ENCODE measurements at places on chromosomes 2 and 18. TPM values are rescaled to one million over a fixed set of nuclear protein-coding genes. Genes with fewer than 3 reads are reported as not detected.

DNA sequence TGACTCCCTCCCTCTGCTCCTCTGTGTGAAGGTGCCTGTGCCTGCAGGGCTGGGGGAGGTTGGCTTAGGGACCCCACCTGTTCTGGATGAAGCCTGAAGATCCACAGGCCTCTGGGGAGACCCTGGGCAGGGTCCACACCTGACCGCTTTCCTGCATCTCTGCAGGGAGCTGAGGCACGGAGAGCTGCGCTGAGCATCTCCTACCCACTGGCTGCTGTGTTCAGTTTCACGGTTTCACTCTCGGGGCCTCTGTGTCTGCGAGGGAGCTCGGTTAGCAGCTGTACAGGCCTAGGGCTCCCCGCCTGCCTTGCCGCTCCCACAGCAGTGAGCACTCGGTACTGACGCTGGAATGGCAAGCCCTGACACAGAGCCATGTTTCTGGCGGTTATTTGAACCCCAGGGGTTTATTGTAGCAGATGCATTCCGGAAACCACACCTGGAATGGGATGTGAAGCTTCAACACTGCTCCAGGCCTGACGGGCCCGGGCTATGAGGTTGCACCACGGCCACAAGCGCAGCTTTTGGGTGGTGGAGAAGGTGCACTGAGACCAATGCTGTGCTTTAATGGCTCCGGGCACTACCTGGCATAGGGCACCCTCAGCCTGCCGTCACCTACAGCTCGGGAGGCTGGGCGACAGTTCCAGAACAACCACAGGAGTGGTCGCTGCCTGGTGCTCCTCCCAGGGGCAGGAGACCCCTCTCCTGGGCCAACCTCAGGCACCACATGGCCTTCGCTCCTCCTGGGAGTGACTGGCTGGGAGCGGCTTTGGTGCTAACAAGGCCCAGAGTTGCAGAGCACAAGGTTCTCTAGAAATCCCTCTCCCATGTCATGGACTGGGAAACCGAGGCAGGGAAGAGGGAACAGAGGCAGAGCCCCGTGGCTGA is 257.9 kb downstream of the NDUFA10 start:
- DNase-seq, result no peak

DNA sequence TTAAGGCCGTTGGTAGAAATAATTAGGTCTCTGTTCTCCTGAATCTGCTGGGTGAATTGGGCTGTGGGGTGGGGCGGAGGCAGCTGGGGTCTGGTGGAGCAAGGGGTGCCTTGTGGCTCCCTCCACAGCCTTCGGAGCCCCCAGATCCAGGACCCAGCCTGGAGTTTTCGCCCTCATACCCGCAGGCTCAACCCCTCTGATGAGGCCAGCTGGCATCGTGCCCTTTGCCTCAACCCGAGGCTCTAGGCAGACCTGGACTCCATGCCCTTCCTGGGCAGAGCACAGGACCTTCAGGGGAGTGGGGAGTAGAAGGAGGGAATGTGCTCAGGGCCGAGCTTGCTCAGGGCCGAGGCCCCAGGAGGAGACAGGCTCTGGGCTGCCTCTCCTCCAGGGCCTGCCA is 50.3 kb upstream of the SMAD7 start:
- no peak for DNase-seq

GRCh38 chr2:119264781-119265692 is 41.4 kb downstream of the STEAP3 start:
- peak; percentile 55 for DNase-seq

DNA sequence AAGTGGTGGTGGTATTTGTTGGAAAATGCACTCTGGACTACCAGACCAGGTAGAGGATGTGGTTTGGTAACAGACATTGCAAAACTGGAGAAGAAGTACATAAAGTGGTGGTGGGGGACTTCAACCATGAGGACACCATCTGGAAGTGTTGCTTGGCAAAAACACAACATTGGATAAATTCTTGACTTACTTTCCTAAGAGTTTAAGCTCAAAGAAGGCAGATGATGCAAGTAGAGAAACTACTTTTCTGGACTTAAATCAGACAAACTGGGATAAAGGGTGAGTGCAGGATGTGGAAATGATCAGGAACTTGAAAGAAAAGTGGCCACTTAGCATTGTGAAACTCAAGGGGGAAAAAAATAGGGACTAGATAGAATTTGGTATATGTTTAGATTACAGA is 487.4 kb downstream of the ZEB2 start:
- no peak for DNase-seq

- DNase-seq, result no peak
Measured at GRCh38 chr2:71458413-71459083, 5.2 kb downstream of the DYSF start.

- no peak for DNase-seq
Measured at GRCh38 chr2:67954093-67954748, 108.6 kb downstream of the C1D start.

- DNase-seq, result peak; percentile 36
Measured at GRCh38 chr18:31497836-31498573, at the start of gene DSG2. TSS of gene DSG2 (plus strand) at chr18:31498177. CDS start at chr18:31498252, 75 bp downstream.

IL1F10 gene
- total RNA-seq, result not detected

CLIP4 gene
- 14.5 TPM for total RNA-seq

KCNK3 gene
- 0.68 TPM for total RNA-seq

DNA sequence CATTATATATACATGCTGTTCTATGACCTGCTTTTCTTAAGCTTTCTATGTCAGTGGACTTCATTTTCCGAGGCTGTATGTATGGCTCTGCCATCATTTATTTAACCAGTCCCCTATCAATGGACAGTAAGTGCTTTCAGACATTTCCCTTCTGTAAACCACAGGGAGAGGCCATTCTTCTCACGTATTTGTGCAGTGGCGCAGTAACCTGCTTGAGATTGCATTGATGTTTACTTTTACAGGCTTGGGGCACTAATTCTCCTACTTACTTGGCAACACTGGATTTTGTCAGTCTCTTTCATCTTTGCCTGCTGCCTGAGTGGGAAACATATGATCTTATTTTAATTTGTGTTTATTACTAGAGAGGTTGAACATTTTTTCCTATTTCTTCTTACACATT is 52.1 kb downstream of the BOLA3 start:
- no peak for DNase-seq

DNA sequence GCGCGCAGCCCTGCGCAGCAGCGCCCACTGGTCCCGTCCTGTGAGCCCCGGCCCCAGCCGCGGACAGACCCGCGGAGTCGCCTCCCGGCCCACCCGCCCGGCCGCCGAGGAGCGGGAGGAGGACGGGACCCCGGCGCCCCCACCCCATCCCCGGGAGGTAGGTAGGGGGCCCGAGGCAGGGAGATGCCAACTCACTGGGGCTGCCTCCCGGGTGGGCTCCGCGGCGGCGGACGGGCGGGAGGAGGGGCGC is 160 bp downstream of the SPTBN1 start:
- DNase-seq, result no peak

- no peak for DNase-seq
Measured at GRCh38 chr18:76467371-76468190, 27.5 kb downstream of the ZNF516 start.

DNA sequence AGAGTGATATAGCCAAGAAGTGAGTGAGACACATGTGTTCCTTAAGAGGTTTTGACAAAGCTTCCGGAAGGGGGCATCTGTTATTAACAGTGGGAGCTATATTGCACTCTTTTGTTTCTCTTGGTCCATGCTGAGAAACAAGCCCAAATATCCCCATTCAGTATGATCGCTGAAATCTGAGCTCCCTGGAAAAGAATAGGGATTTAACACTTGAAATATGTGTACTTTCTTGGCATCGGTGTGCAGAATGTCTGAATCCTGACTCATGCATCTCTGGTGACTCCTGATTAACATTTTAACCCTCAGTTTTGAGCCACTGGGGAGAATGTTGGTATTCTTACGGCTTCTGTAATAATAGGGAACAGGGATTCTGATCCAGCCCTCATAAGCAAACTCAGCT is 448.1 kb downstream of the TSN start:
- no peak for DNase-seq

DNA sequence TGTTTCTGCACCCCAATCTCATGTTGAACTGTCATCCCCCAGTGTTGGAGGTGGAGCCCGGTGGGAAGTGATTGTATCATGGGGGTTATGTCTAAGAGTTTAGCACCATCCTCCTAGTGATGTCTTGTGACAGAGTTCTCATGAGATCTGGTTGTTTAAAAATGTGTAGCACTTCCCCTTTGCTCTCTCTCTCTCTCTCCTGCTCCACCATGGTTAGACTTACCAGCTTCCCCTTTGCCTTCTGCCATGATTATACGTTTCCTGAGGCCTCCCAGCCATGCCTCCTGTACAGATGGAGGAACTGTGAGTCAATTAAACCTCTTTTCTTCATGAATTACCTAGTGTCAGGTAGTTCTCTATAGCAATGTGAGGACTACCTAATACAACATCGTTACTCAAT is 396.9 kb upstream of the LRATD1 start:
- DNase-seq, result no peak

GRCh38 chr18:73646772-73647171 is 500.9 kb downstream of the FBXO15 start:
- DNase-seq, result no peak

GRCh38 chr2:69947325-69947931 is 14.0 kb downstream of the ASPRV1 start:
- DNase-seq, result no peak

GRCh38 chr2:113260991-113261390 is 17.7 kb downstream of the PAX8 start:
- DNase-seq, result no peak

TANC1 gene
- total RNA-seq, result 13.2 TPM
